CD4-positive, alpha-beta T cell treated with Interferon gamma for 1 hour (primary cell): ENCODE measurements at places on chromosomes 2 and 18.
A peak's percentile ranks its signal among the peaks of the same experiment; 100 is the strongest.

DNA sequence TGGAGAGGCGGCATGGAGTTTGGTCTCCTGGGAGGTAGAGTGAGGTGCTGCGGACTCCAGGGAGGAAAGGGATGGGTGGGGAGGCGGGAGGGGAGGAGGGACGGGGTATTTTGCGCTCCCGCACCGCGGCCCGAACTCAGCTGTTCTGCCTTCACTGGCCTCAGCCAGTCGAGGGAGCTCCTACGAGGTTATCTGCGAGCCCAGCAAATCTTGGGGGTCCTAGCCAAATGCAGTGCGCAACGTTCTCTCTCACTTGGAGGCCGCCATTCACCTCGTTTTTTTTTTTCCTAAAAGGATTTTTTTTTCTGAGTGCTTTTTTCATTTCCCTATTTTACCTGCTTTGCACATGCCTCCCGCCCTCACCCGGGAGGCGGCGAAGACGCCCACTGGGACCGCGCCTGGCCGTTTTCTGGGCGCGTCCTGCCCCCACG, 877 bp upstream of the BCL2L11 start:
- no peak for DNase-seq

GRCh38 chr18:54647176-54647575, 56.1 kb downstream of the DYNAP start:
- DNase-seq, result no peak

DNA sequence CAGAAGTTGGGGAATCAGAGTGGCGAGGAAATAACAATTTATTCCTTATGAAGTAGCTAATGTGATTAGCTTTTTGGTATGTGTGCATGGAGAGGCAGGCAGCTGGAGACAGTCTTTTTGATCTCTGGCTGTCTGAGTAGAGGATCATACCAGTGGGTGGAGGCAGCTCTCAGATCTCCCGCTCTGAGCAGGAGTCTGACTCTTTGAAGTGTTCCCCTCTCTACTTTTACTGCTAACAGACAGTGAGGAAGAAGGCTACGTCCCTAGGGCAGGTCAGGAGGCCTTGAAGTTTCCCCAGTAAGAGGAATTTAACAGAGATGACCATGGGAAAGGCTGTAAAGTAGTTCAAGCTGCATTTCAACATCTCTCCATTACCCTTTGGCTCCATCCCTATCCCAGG, 111.9 kb upstream of the REG3A start:
- DNase-seq, result no peak

DNA sequence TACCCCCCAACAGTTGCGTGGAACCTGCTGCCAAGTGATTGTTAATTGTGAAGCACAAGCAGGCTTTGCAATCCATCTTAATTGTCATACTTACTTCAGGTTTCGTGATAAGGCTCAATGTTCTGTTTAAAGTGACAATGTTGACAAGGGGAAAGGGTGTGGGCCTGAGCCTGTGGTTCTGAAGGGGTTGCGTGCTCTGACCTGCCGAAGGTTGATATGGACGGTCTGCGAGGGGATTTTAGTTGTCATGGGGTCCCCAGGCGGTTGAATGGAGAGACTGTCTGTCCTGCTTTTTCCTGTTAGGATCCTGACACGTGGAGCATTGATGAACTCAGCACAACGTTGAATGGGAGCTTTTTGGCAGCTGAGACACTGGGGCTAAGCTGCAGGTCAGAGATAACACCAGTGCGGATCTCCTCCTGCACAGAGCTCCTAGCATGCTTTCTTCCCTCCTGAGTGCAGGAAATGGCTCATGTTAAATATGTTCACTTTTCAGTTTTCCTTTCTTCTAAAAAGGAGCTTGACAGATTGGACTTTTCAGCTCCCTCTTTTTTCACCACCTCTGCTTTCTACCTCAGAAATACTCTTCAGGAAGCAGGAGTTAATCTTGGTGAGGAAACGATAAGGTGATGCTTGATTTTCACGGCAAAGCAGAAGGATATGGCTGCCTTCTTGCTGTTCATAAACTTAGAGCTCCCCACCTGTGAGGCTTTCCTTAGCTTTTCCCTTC, 62.9 kb upstream of the ZEB2 start:
- DNase-seq, result no peak

DNA sequence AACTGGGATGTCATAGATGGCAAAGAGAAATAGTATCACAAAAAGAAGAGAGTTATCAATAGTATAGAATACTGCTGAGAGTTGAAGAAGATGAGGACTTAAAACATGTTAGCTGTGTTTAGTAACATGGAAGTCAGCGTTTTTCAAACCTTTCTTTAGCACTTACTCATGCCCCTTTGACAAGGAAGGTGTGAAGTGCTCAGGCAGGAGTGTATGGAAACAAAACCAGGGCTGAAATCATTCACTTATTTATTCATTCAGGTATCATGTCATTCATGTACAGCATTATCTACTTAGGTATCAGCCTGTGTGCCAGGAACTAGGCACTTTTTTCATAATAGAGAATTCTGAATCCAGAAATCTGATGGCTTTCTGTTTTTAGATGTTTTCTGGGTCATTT, 27.2 kb downstream of the CD28 start:
- no peak for DNase-seq

GRCh38 chr2:153478289-153479261, at the start of gene RPRM:
TSS of gene RPRM (minus strand) at chr2:153478762. CDS start at chr2:153478565, 197 bp downstream.
- peak; percentile 36 for DNase-seq

DNA sequence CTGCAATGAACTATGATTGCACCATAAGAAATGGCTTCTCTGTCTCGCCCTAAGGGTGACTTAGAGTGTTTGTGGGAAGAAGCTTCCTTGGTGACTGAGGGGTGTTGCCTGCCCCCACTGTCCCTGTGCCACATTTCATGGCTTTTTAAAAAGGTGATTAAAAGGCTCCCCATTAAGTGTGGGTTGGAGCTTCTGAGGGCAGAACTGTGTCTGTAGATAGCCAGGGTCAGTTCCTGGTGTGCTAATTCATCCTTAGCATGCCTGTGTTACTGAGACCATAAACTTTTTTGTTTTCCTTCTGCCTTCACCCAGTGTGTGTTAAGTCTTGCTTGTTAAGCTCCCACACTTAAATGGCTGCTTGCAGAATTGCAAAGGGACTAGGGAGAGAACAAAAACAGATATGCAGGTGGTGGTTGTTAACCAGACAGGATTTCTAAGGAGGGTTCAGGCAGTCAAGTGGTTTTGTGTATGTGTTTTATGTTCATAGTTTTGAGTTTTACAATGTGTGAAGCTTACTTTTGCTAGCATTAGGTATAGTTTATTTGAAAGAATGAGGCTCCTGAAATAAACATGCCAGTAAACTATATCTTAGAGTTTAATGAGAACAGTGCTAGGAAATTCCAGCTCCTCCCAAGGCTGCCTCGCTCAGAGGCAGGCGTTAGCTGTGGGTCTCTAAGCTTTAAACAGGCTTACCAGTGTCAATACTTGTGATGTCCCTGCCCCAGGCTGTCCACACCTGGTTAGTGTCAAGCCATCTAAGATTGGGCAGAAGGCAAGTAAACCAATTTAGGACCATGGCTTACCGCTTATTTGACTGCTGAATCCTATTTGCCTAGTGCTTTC, 14.5 kb downstream of the CERS6 start:
- no peak for DNase-seq

DNA sequence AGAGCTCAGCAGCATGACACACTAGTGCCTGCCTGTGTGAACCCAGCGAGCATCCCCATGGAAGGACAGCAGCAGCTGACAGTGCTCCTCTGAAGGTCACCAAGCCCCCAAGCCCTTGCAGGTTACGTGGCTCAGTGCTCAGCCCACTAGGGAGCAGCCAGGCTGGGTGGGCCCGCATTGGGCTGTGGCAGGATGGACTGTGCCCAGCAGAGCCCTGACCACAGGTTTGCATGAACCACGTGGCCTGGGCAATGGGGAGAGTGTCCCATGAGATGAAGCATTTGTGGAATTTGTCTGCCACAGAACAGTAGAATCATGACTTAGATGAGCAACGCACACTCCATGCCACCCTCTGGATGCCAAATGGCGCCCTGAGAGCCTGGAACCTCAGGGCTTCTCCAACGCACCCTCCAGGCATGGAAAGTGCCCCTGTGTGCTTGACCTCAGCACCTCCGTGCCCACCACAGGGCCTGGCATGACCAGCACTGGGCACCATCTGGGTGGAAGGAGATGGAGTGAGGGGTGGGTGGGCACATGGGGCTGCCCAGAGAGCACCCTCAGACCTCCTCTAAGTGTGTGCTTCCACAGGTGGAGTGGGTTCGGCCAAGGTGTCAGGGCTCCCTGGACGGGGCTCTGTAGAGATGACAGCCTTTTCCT, 216.1 kb upstream of the RAB6C start:
- no peak for DNase-seq

GRCh38 chr2:40458271-40458794, 6.4 kb upstream of the SLC8A1 start:
- no peak for DNase-seq

GRCh38 chr2:133433455-133434451, 134.5 kb downstream of the NCKAP5 start:
- no peak for DNase-seq

DNA sequence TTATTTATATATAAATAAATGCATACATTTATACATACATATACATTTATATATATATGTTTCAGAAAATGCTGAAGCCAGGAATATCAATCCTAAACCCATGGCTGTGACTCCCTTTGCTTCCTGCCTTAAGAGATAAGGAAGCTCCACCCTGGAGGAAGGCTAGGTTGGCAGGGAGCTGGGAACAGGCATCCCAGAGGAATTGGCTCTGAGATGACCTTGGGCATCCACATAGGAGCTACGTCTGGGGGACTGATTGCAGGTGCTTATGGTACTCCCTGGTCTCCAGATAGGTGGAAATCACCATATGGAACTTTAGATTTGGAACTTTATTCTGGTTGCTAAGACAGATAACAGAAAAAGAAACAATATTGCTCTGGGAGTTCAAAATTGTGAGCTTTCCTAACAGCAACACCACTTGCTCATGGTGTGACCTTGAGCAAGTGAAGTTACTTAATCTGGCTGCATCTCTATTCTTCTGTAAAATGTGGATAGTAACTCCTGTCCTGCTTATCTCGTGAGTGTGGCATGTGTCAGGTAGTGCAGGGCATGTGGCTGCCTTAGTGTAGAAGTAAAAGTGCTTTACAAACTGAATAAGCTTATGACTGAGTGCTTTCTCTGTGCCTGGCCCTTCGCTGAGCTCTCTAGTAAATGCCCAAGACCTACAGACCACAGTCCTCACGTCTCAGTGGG, 341.0 kb downstream of the MEIS1 start:
- DNase-seq, result no peak

DNA sequence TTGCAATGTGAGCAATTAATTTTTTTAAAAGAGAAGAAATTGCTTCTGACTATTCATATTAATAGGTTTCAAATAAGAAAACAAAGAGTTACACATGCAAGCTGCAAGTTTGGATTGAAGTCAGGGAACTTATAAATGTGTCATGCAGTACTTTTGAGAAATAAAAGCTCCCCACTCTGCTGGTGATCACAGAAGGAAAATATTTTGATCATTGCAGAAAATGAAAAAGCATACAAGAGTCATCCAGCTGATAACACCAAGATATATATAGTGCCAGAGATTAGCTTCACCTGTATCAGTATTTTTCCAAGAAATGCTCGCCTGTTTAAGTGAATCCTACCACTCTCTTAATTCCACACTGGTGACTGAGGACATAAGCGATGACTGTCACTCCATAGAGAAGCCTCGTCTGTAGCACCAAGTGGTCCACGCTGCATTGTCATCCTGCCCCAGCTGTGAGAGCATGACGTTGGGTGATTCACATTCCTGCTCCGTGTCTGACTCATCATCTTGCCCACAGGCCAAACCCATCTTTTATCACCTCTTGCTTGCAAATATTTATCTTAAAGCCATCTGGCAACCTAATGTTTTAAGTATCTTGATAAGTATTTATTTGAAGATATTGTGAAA, 178.0 kb downstream of the ASXL3 start:
- DNase-seq, result no peak

GRCh38 chr2:61707984-61708852, 145.6 kb downstream of the FAM161A start:
- no peak for DNase-seq

DNA sequence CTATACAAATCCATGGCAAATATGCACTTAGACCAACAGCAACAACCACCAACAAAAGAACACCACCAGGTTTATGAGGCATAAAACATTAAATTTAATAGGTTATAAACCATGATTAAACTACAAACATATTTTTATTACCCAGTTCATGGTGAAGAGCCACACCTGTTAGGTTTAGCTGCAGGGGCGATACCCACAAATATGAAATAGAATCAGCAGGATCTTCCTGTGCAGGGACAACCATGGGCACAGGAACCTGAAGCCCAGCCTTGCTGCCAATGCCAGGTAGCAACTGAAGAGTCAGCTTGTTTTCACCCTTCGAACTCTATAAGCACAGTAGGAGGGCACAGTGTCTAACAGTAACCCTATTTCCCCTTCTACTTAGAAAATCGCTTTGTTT, 675.0 kb downstream of the SATB2 start:
- no peak for DNase-seq

DNA sequence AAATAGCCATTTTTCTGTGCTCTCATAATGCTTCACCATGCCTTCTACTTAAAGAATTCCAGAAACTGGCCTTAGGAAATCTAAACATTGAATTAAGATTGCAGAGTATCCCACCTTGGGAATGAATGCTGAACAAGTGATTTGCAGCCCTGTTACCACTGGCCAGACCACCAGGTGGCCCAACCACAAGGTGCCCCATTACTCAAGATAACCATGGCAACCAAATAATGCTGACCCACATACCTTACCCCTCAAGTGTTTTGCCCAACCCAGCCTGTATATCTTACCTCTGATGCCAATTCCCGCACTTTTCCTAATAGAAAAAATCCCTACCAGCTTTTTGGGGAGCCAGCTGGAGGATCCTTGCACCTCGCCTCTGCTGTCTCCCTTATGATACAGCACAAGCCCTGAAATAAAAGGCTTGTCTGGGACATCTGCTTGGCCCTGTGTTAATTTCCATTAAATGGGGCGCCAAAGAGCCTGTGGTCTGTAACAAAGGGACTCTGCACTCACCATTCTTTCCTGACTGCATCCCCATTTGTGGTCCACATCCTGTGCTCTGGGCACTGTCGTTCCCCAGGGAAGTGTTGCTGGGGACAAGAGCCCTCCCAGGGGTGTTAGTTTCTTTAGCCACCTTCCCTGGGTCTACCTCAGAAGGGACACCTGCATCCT, 17.3 kb upstream of the KCNF1 start:
- DNase-seq, result no peak

DNA sequence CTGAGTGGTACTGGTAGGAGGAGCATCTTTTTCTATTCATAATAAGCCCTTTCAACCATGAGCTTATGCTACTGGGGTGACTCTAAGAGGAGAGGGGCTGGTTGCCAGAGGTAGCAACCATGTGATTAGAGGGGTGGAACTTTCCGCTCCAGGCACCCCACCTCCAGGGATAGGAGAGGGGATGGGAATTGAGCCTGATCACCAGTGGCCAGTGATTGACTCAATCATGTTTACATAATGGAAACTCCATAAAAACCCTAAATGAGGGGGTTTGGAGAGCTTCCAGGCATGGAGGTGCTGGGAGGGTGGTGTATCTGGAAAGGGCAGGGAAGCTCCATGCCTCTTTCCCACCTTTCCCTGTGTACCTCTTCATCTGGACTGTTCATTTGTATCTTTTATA, 46.6 kb upstream of the RHOB start:
- DNase-seq, result no peak
